HEK293T (cell line): ENCODE measurements at places on chromosomes 11 and 22.
A peak's percentile ranks its signal among the peaks of the same experiment; 100 is the strongest.

- DNase-seq, result no peak
Observed at GRCh38 chr11:111540937-111541253, 375 bp downstream of the LAYN start.

- DNase-seq, result no peak
Observed at GRCh38 chr11:21888814-21889213, 304.1 kb upstream of the ANO5 start.

- no peak for DNase-seq
Observed at GRCh38 chr11:100105255-100105981, 581.7 kb upstream of the ARHGAP42 start.

- DNase-seq, result no peak
Observed at GRCh38 chr11:73866586-73866996, 10.1 kb downstream of the COA4 start.

- no peak for DNase-seq
Observed at GRCh38 chr22:37046589-37046988, 5.0 kb upstream of the KCTD17 start.

DNA sequence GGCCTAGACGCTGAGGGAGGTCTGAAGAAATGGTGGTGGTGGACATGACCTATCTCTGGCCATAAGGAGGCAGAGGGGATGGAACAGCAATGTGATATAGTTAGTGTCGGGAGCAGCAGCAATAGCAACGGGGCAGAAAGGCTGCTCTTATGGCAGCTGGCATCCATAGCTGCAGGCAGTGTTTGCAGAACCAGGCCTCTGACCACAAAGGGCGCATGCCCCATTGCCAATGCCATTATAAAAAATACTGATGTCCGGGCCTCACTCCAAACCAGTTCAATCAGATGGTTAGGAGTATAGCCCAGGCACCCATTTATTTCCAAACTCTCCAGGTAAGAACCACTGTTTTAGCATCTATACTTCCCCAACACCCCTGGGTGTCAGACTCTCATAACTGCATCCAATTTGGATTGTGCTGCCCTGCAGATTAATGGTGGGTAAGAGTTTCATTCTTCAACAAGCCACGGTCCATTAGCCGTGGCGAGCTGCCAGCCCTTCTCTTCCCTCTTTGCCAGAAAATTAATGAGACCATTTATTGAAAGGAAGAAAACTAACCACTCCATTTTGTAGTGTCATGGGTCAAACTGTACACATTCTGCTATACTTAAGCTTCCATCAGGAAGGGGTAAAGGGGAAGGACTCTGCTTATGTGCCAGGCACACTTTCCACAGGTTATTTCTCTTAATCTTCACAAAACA, 72.8 kb upstream of the SPON1 start:
- DNase-seq, result no peak

- no peak for DNase-seq
Observed at GRCh38 chr11:107988397-107989158, 20.1 kb upstream of the CUL5 start.

GRCh38 chr22:27995801-27996528, 76.9 kb upstream of the PITPNB start:
- DNase-seq, result no peak

DNA sequence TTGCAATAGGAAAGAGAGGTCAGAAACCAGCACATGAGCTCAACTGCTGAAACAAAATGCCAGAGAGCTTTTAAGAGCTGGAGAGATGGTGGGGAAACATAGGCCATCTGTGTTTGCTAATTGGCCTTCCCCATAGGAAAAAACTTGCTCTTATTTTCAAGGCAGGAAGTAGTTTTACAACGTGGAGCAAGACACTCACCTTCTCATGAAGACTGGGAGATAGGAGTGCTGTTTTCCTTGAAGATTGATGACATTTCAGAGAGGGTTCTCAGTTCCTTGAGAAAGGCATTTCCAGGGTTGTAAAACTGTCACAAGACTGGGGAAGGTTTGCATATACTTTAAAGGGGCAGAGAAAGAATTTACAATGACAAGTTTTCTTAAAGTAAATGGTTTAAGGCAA, 586.3 kb upstream of the RAG2 start:
- no peak for DNase-seq

DNA sequence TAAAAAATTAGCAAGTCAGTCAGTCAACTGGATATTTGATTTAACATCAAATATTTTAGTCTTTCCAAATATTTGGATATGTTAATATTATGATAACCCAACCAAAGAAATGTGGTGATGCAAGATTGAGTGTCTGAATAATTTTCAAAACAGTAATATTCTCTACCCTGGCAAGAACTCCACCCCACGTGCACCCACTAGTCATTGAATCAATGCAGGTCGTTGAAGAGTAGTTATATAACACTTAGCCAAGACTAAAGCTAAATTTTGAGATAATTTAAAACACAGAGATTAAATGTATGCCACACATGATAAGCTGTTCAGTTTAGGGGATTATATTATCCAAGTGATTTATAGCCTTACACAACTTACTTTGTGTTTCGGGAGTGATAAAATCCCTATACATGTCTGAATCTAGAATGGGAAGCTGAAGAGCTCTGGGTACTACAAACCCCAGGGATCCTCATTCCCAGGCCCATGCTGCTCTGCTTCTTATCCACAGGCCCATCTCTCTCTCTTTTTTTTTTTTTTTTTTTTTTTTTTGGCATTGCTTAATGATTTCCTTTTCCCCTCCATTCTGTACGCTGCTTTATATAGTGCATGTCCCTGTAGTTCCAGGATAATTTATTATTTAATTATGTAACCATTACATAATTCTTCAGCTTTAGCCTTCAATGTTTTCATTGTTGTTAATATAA, 392.9 kb downstream of the NTM start:
- DNase-seq, result no peak

DNA sequence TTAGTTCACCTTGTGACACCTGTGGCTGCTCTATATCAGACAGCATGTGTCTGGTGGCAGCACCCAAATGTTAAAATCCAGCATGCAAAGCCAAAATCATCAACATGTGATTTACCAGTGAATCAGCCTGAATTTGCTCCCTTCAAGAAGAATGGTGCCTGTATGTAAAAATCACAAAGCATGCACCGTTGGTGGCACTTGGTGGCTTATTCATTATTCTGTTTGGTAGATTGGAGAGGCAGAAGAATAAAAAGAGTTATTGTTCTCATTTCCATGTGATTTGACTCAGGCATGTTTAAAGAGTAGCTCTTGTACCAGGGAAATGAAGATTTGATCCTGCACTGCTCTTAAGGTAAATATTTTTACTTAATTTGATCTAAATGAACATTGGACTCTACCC, 143.9 kb upstream of the MPPED2 start:
- no peak for DNase-seq

DNA sequence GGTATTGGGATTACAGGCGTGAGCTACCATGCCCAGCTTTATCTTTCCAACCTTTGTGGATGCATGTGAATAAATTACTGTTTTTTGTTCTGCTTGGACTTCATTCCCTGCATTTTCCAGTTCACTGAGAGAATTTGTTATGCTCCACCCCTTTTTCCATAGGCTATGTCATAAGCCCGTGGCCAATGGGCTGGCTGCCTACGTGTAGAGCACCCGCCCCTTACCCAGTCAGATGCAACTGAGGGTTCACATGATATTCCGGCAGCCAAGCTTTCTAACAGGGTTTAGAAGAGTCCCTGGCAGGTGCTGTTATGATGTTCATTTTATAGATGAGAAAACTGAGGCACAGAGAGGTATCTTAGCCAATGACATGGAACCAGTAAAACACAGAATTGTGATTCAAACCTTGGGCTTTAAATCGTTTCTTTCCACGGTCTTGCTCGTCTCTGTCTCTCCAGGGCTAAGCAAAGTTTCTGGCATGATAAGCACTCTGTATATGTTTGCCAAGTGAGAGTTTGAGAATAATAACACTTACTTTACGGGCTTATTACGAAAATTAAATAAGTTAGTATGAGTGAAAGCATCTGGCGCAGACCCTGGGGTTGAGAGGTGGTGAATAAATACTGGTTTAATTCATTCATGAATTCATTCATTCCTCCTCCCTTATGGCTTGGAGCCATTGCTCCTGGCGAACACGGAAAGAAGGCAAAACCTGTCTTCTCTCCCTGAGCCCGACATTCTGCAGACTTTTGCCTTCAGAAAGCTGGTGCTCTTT, 42.4 kb upstream of the RASD2 start:
- DNase-seq, result peak; percentile 40

GRCh38 chr22:50030297-50031188, 18.0 kb upstream of the IL17REL start:
- DNase-seq, result peak; percentile 82

GRCh38 chr11:105298174-105298573, 158.6 kb upstream of the CARD18 start:
- DNase-seq, result no peak

GRCh38 chr22:22535662-22536061, 15.6 kb upstream of the ZNF280A start:
- no peak for DNase-seq
